Mesenteric fat pad (tissue), 1 donor: ENCODE measurements at places on chromosomes 1 and 21. TPM values are rescaled to one million over a fixed set of nuclear protein-coding genes. Genes with fewer than 3 reads are reported as not detected.

Gene SIK1
- total RNA-seq, result 120 TPM

Gene RAVER2
- total RNA-seq, result 3.5 TPM

Gene MATN1
- total RNA-seq, result not detected

Gene RPS6KA1
- 28.3 TPM for total RNA-seq

Gene CELF3
- total RNA-seq, result not detected

Gene CLCN6
- total RNA-seq, result 24.1 TPM

Gene ZBED6
- total RNA-seq, result 44.8 TPM

Gene KCNT2
- 0.93 TPM for total RNA-seq

Gene GJA4
- 26.4 TPM for total RNA-seq

Gene CFAP141
- not detected for total RNA-seq

Gene MYBPH
- total RNA-seq, result 0.22 TPM

Gene C1orf210
- not detected for total RNA-seq

Gene CSMD2
- total RNA-seq, result 1.3 TPM

Gene VSIG8
- total RNA-seq, result not detected
